ENCODE measurements at places on chromosomes 5 and 9.
A peak's percentile ranks its signal among the peaks of the same experiment; 100 is the strongest.

DNA sequence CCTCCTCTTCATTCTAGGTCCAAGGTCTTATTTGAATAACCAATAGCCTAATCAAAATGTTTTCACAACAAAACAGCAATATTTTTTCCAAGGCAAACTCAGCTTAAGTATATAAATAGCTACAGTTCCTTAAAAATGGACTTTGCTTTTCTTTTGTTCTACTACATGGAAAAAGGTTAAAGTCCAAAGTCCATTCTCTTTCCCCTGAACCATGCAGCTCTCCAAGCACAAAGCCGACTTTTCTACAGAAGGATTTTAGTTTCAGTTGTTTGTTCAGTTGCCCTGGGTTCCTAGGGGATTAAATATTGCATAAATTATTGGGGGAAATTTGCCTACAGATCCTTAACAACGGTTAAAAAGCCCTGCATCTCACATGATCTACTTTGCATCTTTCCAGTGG lies 677.0 kb upstream of the KLF4 start:
- DNase-seq: no peak

DNA sequence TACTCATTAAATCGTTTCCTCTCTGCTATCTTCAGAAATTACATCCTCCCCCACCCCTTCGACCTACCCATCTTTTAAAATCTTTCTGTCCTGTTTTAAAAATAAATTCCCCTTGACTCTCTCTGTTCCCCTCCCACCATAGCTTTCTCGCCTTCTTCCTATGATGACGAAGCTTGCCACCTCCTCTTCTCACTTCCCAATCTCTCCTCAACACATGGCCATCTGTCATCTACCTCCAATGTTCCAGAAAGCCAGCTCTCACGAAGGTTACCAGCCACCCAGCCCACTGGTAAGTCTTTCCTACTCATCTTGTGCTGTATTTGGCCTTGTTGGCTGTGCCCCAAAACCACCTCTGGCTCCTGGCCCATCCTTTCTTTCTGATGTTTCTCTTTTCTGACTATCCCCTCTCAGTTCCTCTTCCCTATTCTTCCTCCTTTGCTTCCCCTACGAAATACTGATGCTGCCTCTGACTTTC lies 346.3 kb downstream of the ENC1 start:
- DNase-seq: peak; percentile 31

- no peak for DNase-seq
Observed at GRCh38 chr5:132607095-132607494, 50.3 kb downstream of the RAD50 start.

GRCh38 chr9:71115448-71115975 lies 5.9 kb downstream of the TRPM3 start:
- DNase-seq: no peak
